GM20000 (cell line): ENCODE measurements at places on chromosomes 16 and 17.

GRCh38 chr16:50269061-50269705 lies 2.8 kb downstream of the ADCY7 start:
- DNase-seq: no peak

GRCh38 chr17:28725660-28726225 lies 290 bp downstream of the TLCD1 start:
- no peak for DNase-seq

GRCh38 chr16:29737713-29738112 lies 8.1 kb downstream of the C16orf54 start:
- no peak for DNase-seq

DNA sequence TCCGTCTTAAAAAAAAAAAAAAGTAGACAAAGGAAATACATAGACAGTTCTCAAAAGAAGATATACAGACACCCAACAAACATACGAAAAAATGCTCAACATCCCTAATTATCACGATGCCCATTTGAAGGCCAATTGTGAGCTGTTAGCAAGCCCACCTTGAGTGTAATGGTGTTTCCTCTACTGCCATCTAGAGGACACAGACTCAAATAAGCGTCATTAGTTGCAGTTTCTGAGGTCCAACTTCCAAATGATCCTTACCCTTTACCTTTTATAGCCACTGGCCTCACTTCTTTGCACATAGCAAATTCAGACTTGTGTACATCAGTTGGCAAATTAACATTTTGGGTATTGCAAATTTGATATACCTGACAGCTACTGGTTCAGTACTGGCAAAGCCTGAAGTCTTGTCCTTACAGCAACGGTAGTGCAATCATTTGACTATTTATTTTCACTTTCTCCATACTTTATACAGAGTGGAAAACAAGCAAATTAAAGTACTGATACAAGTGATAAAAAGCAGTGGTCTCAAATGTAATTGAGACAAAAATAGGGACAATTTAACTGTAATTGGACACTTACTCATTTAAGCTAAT lies 536.3 kb upstream of the EEF2KMT start:
- peak; percentile 42 for DNase-seq

DNA sequence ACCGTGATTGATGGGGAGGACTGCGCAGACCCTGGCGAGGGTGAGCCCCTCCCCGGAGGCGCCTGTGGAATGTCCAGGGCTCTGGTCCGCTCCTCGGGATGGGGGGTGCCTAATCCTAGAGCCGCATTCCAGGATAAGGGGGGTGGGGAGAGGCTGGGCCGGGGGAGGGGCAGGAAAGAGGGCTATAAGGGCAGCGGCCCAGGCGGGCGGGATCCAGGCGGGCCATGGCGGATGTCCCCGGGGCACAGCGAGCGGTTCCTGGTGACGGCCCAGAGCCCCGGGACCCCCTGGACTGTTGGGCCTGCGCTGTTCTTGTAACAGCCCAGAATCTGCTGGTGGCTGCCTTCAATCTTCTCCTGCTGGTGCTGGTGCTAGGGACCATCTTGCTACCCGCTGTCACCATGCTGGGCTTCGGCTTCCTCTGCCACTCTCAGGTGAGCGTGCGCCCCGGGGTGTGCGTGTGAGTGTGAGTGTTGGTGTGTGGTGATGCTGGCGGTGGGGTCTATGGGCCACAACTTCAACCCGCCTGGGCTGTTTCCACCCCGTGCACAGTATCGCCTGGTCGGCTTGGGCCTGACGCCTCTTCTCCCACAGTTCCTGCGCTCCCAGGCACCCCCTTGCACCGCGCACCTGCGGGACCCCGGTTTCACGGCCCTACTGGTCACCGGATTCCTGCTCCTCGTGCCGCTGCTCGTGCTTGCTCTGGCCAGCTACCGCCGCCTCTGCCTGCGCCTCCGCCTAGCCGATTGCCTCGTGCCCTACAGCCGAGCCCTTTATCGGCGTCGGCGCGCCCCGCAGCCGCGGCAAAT lies at the start of gene TMEM88:
TSS of gene TMEM88 (plus strand) at position 216 of the 809 bp plus-strand sequence. CDS start at position 225, 9 bp downstream.
- DNase-seq: no peak

DNA sequence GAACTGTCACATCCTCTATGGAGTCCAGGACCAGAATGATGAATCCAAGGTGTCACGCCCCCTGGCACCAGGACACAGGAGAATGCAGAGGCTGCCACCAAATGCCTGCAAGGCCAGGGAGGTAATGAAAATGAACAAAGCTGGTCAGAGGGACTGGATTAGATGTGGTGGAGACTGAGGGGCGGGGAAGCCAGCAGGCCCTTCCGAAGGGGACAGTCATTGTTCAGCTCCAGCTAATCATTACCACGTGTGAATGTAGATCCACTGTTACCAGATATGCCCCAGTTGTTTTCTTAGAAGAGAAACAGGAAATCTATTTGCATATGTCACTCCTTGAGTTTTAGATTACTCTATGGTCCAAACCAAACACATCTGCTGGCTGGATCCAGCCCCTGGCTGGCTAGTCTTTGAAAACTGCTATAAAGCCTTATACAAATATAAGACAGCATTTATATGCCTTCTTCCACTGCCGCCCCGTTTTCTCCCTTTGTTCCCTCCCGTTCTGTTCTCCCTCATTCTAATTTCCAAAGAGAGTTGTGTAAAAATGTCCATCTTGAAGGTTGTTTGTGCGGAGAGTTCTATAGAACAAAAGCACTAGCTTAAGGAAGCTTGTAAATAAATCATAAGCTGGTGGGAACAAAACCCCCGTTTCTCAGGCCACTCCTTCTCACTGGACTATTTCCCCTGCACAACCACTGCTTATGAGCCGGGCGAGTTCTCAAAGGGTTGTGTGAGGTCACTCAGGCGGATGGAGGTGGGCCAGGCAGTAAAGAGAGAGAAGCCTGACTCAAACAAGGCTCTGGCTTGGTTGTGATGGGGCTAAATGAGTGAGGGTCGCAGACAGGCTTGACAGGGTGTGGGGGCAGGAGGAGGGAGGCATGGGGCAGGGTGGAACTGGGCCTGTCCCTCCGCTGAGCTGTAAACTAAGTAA lies 14.2 kb downstream of the CRYM start:
- peak; percentile 66 for DNase-seq

DNA sequence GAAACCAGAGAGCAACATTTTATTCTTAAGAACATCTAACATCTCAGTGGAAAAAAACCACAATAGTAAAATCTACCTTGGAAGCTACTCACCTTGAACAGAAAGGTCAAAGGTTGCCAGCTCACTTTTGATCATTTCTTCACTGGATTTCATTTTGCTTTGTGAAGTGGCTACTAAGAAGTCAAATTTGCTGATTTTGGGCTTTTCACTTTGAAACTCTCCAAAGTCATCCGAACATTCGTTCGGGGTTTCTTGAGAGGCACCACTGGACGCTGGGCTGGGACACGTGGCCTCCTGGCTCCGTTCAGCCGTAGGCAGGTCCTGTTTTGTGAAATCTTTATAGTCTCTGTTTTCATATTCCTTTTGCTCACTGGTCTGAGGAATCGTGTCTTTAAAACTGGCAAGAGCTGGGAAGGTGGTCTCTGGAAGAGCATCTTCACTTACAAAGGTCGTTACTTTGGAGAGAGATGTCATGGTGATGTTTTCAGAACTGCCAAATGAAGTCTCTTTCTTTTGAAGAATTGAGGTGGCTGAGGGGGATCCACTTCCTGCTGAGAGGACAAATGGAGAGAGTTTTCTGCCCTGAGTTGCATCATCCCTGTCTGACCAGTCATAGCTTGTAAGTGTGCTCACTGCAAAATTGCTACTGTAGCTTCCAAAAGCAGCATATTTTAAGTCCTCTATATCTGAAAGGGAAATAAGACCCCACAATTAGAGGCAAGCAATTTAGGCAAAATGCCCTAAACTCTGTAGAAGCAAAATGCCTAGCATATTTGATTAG lies 52.4 kb downstream of the DUSP14 start:
- no peak for DNase-seq

DNA sequence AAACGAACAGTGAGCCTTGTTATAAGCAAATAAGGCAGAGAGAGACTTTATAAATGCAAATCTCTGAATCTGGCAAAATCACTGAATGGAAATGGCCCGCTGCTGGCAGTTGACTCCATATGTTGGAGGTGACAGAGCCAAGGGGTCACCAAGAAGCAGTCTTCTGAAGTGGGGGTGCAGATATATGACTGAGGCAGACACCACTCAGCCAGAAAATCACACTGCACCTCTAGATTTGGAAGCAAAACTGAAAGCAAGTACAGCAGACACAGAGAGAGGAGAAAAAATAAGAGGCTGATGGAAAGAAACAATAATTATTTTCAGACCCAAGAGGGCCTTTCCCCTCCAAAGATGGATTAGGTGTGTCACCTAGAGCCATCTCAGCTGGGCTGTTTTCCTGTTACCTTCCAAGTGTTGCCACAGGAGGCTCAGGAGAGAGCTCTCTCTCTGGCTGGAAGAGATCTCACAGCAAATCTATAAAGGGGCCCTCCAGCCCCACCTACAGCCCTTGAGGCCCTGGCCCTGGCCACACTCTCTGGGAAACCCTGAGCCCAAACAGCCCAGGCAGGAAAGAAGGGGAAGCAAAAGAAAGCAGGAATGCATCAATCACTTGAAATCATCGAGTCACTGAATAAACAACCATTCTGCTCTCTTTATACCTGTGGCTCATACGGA lies 585.1 kb upstream of the PSMD7 start:
- DNase-seq: no peak

- DNase-seq: no peak
Observed at GRCh38 chr16:84027625-84028024, 15.0 kb downstream of the SLC38A8 start.

- DNase-seq: no peak
Observed at GRCh38 chr16:83717814-83718213, 90.0 kb upstream of the HSBP1 start.

DNA sequence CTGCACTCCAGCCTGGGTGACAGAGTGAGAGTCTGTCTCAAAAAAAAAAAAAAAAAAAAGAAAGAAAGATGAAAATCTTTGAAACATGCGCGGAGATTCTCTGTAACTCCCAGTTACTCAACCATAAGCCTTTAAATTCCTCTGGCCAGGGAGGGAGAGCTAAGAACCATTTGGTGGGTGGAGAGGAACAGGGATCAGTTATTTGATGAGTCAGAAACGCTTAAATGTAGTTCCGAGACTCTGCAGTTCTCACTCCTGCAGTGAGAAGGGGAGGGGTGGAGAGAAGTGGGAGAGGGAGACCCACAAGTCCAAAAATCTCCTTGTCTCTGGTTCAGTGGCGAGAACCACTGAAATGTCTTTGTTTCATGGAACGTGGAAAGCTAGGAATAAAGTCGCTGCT lies 266.7 kb downstream of the SOX9 start:
- DNase-seq: no peak

- DNase-seq: no peak
Observed at GRCh38 chr16:85286951-85287814, 174.9 kb upstream of the CIBAR2 start.

- no peak for DNase-seq
Observed at GRCh38 chr17:70517816-70518215, 348.5 kb downstream of the KCNJ2 start.

DNA sequence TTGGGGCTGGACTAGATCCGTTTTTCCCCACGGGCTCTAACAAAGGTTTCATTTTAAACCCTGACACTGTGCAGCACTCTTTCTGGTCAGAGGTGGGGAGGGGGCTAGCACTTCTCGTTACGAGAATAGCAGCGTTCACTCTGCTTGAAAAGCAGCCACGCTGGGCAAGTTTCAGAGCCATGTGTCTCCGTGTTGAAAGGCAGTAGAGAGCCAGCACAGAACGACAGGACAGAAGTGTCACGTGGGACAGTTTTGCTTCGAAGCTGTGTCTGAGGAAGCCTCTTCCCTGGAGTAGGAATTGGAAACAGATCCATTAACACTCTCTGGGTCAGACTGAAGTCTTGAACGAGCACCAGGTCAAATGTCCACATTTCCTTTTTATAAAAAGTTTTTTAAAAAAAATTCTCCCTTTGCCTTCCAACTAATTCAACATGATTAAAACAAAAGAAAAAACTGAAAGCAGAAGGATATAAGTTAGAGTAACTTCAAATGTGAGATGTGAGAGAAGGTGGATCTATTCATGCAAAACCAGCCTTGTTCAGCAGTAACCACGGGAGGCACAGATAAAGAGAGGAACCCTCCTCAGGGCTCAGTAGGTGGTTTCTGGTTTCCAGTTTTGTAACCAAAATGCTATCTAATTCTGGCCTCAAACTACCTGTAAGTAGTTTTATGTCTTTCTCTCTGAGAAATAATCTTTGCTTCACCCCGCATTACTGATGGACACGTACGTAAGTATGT lies 65.0 kb downstream of the SMG6 start:
- peak; percentile 65 for DNase-seq

DNA sequence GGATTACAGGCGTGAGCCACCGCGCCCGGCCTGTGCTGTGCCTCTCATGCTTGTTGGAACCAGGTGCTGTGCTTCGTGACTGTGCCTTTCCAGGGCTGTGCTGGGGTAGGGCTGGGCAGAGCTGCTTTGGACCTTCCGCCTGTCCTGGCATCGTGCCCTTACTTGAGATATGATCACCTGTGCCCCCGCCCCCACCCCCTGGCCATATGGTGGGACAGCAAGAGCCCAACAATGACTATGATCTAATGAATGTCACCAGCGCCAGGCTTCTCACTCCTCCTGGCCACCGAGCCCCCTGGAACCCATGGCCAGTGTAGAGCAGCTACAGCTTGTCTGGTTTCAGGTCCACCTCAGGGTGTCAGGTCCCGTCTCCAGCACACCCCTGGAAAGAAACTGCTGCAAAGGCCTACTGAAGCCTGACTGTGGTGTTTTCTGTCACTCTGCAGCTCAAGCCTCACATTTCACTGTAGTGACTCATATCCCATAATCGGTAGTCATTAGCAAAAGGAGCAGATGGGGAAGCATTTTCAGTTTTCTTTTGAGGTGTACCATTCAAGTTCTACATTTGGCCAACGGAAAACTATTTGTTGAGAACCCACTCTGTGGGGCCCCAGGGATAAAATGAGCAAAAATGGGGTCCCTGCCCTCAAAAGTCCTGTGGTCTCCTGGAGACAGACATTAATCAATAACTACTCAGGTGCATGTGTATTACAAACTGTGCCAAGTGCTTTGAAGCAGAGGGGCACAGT lies 22.1 kb downstream of the FCSK start:
- peak; percentile 96 for DNase-seq
